ENCODE measurements at places on chromosomes 1 and 21.

DNA sequence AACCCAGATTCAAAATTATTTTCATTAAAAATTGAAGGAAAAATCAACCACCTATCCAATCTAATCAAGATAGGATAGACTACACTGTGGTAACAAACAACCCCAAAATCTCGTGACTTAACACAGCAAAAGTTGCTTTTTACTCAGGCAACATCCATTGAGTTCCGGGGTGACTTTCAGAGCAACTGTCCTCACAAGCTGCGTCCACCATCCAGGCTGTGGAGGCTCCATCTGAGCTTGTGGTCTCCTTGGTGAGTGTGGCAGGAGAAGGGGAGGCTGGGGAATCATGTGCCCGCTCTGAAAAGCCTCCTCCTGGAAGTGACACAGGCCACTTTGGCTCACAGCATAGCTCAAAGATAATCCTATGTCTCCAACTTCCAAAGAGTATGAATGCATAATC lies 52.4 kb downstream of the CD2 start:
- ATAC-seq = no peak

- ATAC-seq = no peak
Observed at GRCh38 chr21:45207839-45208626, 79.7 kb downstream of the POFUT2 start.

- ATAC-seq = no peak
Observed at GRCh38 chr21:25409978-25410377, 197.3 kb downstream of the MRPL39 start.

- ATAC-seq = no peak
Observed at GRCh38 chr1:20174937-20175666, 10.8 kb upstream of the UBXN10 start.

GRCh38 chr1:25580927-25581326 lies 35.7 kb upstream of the MAN1C1 start:
- no peak for ATAC-seq

- ATAC-seq = no peak
Observed at GRCh38 chr21:25234857-25235801, 372.2 kb downstream of the MRPL39 start.

All from esophagus mucosa (tissue), 1 donor.